ENCODE measurements at places on chromosomes 2 and 18. TPM values are rescaled to one million over a fixed set of nuclear protein-coding genes. Genes with fewer than 3 reads are reported as not detected.

Gene GPR35
- 10.3 TPM for total RNA-seq

Gene EGR4
- total RNA-seq: not detected

Gene CRIM1
- total RNA-seq: 213 TPM

DNA sequence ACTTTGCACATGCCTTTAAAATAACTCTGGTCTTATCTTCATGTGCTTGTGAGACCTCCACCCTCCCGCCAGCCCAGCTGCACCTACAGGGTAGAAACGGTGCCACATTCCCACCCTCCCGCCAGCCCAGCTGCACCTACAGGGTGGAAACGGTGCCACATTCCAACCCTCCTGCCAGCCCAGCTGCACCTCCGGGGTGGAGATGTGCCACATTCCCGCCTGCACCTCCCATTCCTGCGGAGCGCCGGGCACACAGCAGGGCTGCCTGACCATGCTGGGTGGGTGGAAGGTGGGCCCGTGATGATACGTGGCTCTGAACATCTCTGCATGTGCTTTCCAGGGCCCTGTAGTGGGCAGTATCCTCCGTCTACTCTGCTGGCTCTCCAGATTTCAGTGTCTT is 243.7 kb upstream of the PXDN start:
- H3K27me3 ChIP-seq: no peaks in the 10 kb centered on the region
- H3K36me3 ChIP-seq: no peaks in the 10 kb centered on the region
- no peak for DNase-seq
- no peak overlapping the region for H3K4me3 ChIP-seq
- no peaks in the 10 kb centered on the region for H3K4me1 ChIP-seq
- H3K27ac ChIP-seq: no peak overlapping the region

Gene TRMT61B
- 14.4 TPM for total RNA-seq

Gene RFTN2
- total RNA-seq: 13.3 TPM

Gene MAP4K4
- 74.0 TPM for total RNA-seq

DNA sequence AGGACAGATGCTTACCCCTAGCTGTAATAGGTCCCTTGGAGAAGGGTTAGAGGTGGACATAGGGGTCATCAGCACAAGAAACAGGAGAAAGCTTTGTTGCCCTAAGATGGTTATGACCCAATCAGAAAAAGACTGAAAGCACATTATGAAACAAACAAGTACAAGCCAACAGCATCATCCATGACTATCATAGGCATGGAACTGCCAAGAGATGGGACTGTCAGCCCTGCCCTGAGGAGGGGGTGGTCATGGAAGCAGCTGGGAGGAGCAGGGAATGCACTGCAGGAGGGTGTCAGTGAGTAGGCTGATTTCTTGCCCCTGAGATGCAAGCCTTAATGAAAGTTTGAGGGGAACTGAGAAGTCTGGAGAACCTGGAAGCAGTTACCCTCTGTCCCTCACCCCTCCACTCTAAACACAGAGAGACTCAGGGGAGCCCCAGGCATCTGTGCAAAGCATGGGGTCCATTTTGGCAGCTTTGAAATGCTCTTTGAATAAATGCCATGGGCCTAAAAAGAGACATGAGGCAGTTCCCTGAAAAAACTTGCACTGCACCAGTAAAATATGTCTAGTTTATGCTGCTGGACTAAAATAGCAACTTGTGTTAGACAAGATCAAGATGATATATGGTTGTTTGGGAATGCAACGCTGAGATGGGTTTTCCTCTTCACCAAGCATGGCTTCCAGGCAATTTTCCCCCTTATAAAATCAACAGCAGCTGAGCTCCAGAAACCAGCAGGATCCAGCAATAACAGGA is 122.7 kb upstream of the ZFP36L2 start:
- peaks cover 49% of the 10 kb centered on the region for H3K4me1 ChIP-seq
- no peaks in the 10 kb centered on the region for H3K27me3 ChIP-seq
- H3K36me3 ChIP-seq: peaks cover 18% of the 10 kb centered on the region
- no peak for DNase-seq
- no peak overlapping the region for H3K4me3 ChIP-seq
- peak overlapping the region; percentile 49 for H3K27ac ChIP-seq

- H3K27ac ChIP-seq: no peak overlapping the region
- H3K36me3 ChIP-seq: no peaks in the 10 kb centered on the region
- no peaks in the 10 kb centered on the region for H3K4me1 ChIP-seq
- no peak overlapping the region for H3K4me3 ChIP-seq
Observed at GRCh38 chr2:175743011-175743410, 259.1 kb downstream of the LNPK start.

Gene CTIF
- total RNA-seq: 17.8 TPM

All from spleen (tissue), 13 donors.